ENCODE measurements at places on chromosomes 16 and 17. TPM values are rescaled to one million over a fixed set of nuclear protein-coding genes. Genes with fewer than 3 reads are reported as not detected.

The CTU2 gene
- total RNA-seq: 33.9 TPM

The KRTAP4-5 gene
- total RNA-seq: not detected

The CXCL16 gene
- 15.4 TPM for total RNA-seq

The C17orf50 gene
- 0.24 TPM for total RNA-seq

The TM4SF5 gene
- total RNA-seq: 1.0 TPM

The TMIGD1 gene
- not detected for total RNA-seq

The AOC3 gene
- 1.1 TPM for total RNA-seq

The GAST gene
- not detected for total RNA-seq

The MYH2 gene
- not detected for total RNA-seq

The MYCBPAP gene
- 0.53 TPM for total RNA-seq

The CES4A gene
- total RNA-seq: 1.9 TPM

The ZNF174 gene
- total RNA-seq: 12.9 TPM

The KRT15 gene
- total RNA-seq: 2.8 TPM

The TMEM107 gene
- 23.4 TPM for total RNA-seq

The DHRS13 gene
- total RNA-seq: 7.2 TPM

The NAGLU gene
- 47.3 TPM for total RNA-seq

The CDK5RAP3 gene
- 105 TPM for total RNA-seq

The EIF3C gene
- 359 TPM for total RNA-seq

The ITGAL gene
- total RNA-seq: 0.16 TPM

The TNRC6C gene
- total RNA-seq: 2.7 TPM

The CA7 gene
- not detected for total RNA-seq
